ENCODE measurements at places on chromosomes 6 and 20. TPM values are rescaled to one million over a fixed set of nuclear protein-coding genes. Genes with fewer than 3 reads are reported as not detected.

KCNK16 gene
- not detected for total RNA-seq

LY6G6D gene
- total RNA-seq, result not detected

F13A1 gene
- not detected for total RNA-seq

NKX2-4 gene
- total RNA-seq, result not detected

GLP1R gene
- 0.32 TPM for total RNA-seq

MAK gene
- total RNA-seq, result 1.1 TPM

CDH4 gene
- 0.08 TPM for total RNA-seq

RREB1 gene
- total RNA-seq, result 15.0 TPM
